Stimulated activated CD8-positive, alpha-beta memory T cell treated with anti-CD3 and anti-CD28 coated beads, Interleukin-7, amount 100 ng/mL, for 4 hours (primary cell): ENCODE measurements at places on chromosomes 1 and 21.

GRCh38 chr1:206558794-206559671 is 51.7 kb downstream of the RASSF5 start:
- DNase-seq: no peak

DNA sequence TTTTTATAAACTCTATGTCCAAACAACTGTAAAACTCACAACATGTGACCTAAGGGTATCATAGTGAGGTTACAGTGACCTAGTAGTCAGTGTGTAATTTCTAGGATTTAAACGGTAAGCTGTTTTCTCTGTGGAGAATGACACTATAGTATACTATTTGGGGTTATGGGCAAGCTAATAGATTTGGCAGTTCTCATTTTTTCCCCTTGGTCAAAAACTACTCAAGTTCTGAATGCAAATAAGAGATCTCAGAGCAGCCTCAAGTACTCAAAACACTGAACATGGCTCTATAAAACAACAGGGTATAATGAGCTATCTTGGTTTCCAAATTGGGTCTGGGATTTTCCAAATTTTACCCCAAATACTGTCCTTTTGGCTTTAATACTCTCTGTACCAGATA is 88.5 kb upstream of the HMCN1 start:
- DNase-seq: no peak

GRCh38 chr1:93419344-93419743 is 28.6 kb upstream of the FNBP1L start:
- no peak for DNase-seq

DNA sequence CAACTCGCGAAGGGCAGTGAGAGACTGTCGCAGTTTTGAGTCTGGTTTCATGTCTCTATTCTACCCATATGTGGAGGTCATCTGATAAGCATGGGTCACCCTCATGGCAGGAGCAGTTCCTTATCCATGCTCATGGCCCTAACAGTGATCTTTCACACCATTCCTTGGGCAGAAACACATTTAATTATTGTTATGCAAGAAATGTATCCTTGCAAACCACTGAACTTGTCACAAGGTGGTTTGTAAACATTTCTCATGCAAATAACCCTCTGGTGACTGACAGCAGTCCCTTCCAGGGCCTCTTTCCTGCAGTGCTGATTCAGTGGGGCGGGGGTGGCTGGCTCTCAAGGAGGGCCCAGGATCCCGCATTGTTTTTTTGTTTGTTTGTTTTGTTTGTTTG is 421.4 kb upstream of the RUNX1 start:
- no peak for DNase-seq

DNA sequence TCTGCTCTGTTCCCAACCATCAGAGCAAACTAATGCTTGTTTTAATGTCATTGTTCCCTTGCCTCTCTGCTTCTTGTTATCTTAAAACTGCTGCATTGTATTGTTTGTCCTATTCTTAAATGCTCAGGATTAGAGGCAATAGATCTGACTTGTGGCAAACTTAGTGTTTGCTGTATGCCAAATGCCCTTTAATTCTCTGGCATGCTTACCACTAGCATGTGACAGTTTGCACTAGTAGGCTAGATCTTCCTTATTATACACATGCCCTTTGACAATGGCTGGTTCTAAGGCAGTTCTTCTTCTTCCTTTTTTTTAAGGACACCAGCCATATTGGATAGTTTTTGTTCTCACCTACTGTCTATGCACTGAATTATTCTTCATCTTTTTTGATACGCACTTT is 30.1 kb downstream of the PALMD start:
- DNase-seq: no peak
